ENCODE measurements at places on chromosomes 12 and 14.

DNA sequence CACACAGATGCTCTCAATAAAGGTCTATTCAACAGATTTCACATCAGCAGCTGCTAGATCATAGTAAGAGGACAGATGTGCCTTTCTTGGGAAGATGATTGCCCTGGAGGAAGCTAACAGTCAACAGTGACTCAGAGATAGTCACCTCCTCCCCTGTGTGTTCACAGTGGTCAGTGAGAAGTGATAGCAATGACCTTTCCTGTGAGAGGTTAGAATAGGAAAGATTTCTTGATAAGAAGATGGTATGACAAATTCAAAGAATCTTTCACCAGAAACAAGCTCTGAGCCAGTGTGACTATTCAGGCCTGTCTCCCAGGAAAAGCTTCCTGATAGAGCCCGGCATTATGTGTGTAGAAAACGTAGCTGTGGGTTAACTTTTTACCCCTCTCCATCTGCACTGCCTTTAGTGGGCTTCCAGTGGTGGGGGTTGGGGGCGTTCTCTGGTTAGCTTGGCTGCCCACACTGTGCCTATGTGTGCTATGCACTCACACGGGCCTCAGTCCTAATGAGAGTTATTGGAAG is 66.4 kb upstream of the ARHGAP5 start:
- no peak for DNase-seq

DNA sequence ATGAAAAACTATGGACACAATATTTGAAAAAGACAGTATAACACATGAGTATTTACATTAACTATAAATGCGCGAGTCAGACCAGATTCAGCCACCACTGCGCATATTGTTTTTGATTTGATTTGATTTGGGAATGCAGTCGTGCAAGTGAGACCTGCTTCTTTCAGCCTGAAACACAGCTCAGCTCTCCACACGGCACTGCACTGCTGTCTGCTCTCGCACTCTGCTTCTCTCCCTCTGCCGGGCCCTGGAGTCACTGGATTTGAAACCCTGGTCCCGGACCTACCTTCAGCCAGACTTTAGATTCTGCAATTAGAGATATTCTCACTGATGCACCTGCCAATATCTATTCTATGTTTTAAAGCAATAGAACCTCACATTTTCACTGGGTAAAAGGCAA is 143.9 kb upstream of the TMEM132C start:
- no peak for DNase-seq

- no peak for DNase-seq
Measured at GRCh38 chr14:23137192-23137812, 18.2 kb upstream of the CEBPE start.

- no peak for DNase-seq
Measured at GRCh38 chr12:9367201-9367600, 159.0 kb upstream of the PZP start.

DNA sequence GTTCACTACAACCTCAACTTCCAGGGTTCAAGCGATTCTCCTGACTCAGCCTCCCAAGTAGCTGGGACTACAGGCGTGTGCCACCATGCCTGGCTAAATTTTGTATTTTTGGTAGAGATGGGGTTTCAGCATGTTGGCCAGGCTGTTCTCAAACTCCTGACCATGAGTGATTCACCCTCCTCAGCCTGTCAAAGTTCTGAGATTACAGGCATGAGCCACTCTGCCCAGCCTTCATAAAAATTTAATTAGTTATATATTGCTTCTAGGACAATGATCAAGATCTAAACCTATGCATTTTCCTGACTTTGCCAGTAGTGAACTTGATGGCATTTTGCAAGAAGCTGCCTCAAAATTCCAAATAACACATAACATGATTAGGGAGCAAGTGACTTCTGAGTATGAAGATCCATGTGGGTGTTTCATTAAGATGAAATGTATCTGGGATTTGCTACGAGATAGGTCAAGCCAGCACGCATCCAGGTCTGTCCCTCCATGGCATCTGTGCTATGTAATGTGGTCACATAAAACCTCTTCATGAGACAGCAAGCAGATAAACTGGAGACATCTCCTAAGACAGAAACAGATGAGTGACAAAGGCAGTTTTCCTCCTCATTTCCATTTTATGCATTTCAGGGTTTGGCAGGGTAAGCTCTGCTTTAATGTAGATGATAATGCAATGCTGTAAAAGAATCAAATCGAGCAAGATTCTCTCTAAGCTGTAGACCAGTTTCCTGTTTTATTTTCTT is 319.4 kb upstream of the ATP2B1 start:
- DNase-seq = no peak

DNA sequence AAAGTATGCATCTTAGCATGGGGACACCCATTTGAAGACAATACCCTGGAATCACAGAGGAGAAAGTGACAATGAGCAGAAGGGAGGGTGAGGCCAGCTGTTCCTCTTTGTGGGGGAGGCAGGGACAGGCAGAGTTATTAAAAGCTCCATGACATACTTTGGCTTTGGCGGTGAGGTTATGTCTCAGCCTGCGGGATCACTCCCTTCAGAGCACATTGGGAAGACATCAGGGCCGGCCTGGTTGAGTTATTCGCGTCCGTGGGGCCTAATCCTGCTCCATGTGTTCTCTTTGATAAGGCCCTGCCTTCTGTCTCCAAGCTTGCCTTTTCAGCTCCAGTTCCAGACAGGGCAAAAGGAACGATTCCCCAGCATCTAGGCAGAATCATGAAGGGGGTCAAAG is 98.8 kb upstream of the NTF3 start:
- DNase-seq = no peak

DNA sequence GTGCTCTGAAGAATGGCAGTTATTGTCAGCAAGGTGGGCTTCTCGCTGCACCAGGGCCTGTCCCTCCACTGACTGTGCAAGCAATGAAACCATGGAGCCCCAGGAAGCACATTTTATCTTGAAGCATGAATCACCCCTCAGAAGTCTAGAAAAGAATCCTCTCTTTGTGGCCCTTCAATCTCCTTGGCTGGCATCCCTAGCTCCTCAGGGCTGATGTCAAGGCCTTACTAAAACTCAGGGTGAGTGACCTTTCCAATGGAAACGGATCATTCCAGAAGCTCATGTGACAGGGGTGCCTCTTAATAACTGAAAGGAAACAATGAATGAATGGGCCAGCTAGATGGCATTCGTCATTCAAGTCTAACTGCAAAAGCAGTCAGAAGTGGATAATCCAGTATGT is 22.3 kb upstream of the PLEKHH1 start:
- no peak for DNase-seq

- DNase-seq = no peak
Measured at GRCh38 chr12:5567016-5567725, 135.3 kb downstream of the NTF3 start.

- no peak for DNase-seq
Measured at GRCh38 chr14:91751719-91752118, 19.8 kb upstream of the CATSPERB start.

GRCh38 chr14:34501004-34501580 is 38.4 kb downstream of the EAPP start:
- DNase-seq = no peak

GRCh38 chr12:28453686-28454085 is 263.4 kb downstream of the CCDC91 start:
- no peak for DNase-seq

Measured in stimulated activated CD4-positive, alpha-beta T cell treated with anti-CD3 and anti-CD28 coated beads, Interleukin-15, amount 100 ng/mL, for 48 hours (primary cell).